ENCODE measurements at places on chromosomes 1 and 21. TPM values are rescaled to one million over a fixed set of nuclear protein-coding genes. Genes with fewer than 3 reads are reported as not detected.

PAQR6 gene
- 7.3 TPM for total RNA-seq

PRR9 gene
- not detected for total RNA-seq

DNA sequence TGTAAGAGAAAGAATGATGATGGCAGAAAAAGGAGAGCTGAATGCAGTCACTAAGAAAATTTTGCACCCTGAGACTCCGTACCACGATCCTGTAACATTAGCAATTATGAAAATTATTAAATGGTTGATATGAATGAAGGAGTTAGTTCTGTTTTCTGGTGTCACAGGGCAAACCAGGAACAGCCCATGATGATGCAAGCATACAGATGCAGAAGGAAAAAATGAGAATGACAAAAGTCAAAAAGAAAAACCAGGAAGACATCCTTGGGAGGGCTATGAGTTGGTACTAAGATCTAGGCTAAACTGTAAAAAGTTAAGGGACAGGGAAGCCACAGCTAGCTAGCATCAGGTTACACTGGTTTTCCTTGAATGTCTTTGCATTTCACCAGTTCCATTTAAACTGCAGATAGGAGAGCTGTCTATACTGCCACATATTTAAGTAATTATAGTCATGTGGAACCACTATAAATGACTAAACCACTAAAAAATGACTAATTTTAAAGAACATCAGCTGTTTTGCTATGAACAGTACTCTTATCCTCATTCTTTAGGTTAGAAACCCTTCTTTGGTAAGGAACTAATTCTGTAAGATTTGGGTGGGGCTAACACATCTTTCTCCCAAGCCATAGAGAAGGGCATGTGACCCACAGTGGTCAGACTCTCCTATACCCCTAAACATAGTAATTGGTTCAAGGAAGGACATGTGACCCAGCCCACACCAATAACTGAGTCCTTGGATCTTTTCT is 11.4 kb downstream of the DOCK7 start:
- DNase-seq = no peak

GRCh38 chr1:189774721-189775287 is 702.9 kb downstream of the BRINP3 start:
- no peak for DNase-seq

DNA sequence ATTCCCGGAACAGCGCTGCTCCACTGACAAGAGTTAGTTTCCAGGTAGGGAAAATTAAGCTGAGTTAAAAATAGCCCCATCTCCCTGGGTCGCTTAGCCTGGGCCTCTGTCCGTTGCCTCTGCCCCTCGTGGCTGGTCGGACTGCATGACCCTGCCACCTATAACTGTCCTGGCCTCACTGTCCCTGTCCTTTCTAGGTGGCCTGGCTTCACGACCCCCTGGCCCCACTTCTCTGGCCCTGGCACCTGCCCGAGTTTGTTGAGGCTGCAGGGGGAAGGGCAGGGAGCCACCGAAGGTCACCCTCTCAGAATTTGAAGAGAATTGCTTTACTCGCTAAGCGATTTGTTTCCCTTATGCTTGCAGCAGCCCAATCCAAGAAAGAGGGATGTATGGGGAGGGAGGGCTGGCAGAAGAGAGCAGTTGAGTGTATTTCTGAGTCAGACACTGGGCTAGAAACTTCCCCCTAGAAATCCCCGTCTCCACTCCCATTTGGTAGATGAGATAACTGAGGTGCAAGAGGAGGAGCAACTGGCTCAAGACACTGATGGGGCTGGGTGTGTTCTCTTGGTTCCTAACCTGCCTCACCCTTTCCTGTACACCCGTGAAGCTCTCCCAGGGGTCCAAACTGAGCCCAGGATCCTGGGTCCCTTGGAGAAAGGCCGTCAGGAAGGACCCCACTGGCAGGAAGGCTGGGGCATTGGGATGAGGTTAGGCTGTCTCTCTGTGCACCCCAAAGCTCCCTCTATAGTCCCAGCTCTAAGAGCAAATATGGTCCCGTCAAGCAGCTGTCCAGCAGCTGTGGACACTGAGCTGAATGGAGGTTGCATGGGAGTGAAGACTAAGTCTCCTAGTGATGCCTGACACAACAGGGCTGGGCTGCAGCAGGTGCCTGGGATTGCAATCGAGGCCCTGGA is 2.9 kb upstream of the EDN2 start:
- no peak for DNase-seq

- DNase-seq = peak; percentile 60
Observed at GRCh38 chr1:43565600-43566360, 35.1 kb downstream of the PTPRF start.

DNA sequence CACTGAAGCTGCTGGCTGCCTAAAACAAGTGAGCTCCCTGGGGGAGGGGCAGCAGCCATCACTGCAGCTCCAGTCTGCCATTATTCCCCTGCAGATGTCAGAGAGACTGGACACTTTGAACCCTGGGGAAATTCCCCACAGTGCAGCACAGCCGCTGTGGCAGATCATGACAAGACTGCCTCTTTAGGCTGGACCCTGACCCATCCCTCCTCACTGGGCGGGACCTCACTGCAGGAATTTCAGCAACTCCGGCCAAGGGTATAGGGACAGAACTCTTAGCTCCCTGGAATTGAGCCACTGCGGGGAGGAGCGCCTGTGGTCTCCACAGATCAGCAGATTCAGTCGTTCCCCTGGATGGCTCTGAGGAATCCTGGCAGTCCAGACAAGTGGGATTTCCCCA is 964.6 kb downstream of the BRINP3 start:
- DNase-seq = no peak

GRCh38 chr1:41754540-41754939 is 164.2 kb downstream of the HIVEP3 start:
- peak; percentile 26 for DNase-seq
